Stimulated activated CD8-positive, alpha-beta memory T cell treated with anti-CD3 and anti-CD28 coated beads, Interleukin-4, amount 100 ng/mL, for 1 hour (primary cell): ENCODE measurements at places on chromosomes 2 and 18.

- no peak for DNase-seq
Measured at GRCh38 chr18:60391571-60392226, 19.1 kb upstream of the MC4R start.

- no peak for DNase-seq
Measured at GRCh38 chr2:239660390-239661230, 259.8 kb upstream of the HDAC4 start.

GRCh38 chr2:176137252-176137580, 7.7 kb downstream of the HOXD8 start:
- no peak for DNase-seq

DNA sequence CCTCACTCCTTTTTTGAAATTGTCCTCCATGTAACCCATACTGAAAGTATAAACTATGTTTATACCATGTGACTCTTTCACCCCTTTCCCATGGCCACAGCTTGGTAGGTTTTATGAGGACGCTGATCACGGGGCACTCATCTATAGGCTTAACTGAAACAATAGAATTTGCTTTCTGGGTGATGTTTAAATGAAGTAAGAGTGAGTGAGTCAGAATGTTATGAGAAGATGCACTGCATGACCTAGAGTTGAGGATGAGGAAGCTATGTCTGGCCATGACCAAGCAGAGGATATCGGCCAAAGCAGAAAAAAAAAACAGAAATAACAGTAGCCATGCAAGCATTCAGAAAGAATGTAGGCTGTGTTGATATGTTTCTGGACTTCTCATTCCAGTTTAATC, 34.9 kb downstream of the SCN1A start:
- DNase-seq, result no peak

GRCh38 chr18:34707670-34708069, 2.4 kb upstream of the DTNA start:
- DNase-seq, result no peak
